ENCODE measurements at places on chromosomes 12 and 14.

- DNase-seq: no peak
These were observed 367.6 kb downstream of the RPS29 start for GRCh38 chr14:49218436-49219092.

- no peak for DNase-seq
These were observed 156.8 kb downstream of the PHETA1 start for GRCh38 chr12:111211910-111212757.

DNA sequence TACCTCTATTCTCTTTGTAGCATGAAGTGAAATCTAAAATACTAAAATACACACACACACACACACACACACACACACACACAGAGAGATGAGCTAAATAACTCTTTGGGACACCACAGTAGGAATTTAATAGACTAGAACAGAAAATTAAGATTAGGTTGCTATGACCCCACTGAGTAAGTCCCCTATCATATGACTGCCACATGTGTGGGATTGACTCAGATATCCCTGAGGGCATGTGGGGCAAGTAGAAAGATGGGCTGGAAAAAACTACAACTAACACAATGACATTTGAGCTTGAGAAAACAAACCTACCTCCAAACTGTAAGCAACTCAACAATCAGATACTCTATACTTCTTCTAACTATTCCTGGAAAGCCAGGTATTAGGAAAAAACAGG is 27.0 kb downstream of the SLC25A21 start:
- no peak for DNase-seq

DNA sequence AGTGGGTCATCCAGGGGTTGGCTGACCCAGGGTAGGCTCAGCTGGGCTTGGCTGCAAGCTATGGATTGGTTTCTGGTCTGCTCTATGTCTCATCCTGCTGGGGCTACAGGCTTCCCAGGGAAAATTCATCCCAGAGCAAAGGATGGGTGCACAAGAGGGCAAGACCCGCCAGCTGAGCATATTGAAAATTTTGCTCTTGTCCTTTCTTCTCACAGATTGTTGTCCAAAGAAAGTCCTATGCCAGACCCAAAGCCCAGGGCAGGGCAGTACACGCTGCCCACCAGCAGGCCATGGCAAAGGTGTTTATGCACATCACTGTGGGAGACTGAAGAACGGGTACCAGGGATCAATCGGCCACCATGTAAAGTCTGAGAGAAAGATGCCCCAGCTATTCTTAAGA is 95.3 kb upstream of the PARP11 start:
- no peak for DNase-seq

GRCh38 chr14:21575661-21576060 is 4.2 kb downstream of the OR10G3 start:
- no peak for DNase-seq

DNA sequence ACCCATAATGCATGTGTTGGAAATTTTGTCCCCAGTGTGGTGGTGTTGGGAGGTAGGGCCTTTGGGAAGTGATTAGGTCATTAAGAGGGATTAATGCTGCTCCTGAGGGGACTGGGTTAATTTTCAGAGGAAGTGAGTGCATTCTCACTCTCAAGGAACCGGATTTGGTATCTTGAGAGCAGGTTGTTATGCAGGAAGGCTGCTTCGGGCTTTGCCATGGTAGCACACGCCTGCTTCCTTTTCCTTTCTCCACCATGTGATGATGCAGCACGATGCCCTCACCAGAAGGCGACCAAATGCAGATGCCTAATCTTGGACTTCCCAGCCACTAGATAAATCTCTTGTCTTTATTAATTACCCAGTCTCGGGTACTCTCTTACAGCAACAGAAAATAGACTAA is 257.1 kb downstream of the SSPN start:
- no peak for DNase-seq

DNA sequence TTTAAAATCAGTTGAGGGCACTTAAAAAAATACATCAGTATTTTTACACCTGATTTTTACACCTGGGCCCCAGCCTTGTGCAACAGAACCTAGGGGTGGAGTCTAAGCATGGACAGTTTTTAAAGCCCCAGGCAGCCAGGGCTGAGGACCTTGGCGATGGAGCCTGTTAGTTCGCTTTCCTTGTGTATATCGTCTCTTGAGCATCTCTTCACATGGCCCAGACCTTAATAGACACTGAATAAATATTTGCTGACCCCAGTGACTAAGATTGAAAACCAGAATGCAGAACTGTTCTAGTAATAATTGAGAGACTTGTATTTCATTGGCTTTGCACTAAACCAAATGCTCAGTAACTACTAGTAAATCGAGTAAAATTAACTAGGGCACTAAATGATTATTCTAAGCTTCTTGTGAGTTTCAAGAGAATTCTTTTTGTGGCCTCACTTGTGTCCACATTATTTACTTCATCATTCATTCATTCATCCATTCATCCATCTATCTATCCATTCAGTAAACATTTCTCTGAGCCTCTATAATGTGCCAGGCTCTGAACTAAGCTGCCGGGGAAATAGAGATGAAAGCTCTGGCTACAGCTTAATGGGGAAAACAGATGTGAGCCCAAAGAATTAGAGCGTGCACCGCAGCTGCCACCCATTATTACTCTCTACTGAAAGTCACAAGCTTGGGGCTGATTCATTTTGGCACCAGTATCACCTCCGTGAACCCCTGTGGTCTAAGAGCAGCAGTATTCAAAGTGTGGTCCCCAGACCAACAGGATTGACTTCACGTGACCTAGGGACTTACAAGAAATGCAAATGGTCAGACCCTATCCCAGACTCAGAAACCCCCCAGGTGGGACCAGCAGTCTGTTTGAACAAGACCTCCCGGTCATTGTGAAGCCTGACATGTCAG is 30.7 kb upstream of the BCL7A start:
- DNase-seq: no peak

- DNase-seq: no peak
These were observed 47.7 kb downstream of the FLRT2 start for GRCh38 chr14:85577543-85578114.

DNA sequence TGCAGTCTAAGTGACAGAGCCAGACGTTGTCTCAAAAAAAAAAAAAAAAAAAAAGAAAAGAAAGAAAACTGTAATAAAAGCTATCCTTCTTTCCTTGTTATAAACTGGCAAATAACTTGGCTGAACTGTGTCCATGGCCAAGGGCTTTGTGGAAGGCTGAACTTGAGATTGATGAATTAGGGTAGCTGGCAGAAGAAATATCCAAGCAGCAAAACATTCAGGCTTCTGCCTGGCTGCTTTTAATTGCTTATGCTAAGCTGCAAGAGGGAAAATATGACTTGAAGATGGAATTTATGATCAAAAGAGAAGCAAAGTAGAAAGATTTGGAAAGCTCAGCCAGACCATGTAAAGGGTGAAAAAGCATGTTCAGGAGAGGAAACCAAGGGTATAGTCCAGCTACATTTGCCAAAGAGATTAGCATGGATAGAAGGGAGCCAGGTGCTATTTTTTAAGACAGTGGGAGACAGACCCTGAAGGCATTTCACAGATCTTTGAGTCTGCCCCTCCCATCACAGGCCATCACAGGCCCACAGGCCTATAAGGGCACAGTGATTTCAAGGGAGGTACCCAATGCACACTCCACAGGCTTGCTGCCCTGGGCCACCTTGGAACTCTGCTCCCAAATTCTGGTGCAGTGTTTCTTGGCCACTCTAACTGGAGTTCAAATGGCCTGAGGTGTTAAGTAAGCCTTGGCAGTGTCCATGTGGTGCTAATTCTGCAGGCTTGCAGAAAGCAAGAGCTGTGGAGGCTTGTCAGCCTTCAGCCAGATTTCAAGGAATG is 226.0 kb downstream of the AEBP2 start:
- no peak for DNase-seq

- DNase-seq: no peak
These were observed 11.1 kb downstream of the DCN start for GRCh38 chr12:91171476-91171875.

- no peak for DNase-seq
These were observed 2.4 kb downstream of the CCDC177 start for GRCh38 chr14:69572030-69572840.

DNA sequence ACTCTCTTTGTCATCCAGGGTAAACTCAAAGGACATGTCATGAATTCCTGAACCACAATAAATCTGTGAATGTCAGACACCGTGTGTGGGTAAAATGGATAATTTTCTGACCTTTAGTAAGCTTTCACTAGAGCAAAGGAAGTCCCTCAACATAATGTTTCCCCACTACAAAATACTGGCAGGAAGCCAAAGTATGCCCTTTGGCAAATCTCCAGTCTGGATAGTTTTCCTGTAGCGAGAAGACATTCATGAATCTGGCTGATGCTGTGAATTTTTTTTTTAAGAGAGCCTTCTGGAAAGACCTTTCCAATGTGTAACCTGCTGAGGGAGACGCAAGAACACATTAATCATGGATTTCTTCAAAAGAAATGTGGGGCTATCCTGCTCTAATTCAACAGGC is 389.6 kb upstream of the DDHD1 start:
- DNase-seq: peak; percentile 64

DNA sequence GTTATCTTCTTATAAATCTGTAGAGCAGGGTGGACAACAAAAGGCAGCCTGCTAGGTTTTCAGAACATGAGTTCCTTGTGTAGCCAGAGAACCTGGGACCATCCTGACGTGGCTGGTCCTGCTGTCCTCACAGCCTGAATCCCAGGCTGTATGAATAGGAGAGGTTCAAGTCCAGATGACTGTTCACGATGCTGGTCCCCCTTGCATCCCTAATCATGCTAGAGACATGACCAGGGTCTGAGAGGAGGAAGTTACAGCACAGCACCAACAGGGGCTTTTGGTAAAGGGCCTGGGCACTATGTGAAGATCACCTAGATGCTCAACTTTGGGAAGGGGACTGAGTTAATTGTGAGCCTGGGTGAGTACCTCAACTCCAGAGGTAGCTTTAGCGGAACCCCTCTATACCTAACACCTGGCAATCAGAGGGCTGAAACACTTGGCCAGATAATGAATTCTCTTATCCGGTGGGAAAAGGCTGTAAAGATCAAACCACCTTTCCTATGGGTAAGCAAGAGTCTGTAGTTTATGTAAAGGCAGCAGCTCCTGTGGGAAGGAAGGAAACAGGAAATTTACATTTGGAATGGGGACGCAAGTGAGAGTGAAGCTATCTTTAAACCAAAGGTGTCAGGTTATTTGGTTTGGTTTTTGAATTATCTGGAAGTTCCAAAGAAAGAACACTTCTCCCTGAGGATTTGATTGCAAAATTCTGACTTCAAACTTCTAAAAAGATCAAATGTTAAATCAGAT is 112.8 kb downstream of the DAD1 start:
- no peak for DNase-seq

DNA sequence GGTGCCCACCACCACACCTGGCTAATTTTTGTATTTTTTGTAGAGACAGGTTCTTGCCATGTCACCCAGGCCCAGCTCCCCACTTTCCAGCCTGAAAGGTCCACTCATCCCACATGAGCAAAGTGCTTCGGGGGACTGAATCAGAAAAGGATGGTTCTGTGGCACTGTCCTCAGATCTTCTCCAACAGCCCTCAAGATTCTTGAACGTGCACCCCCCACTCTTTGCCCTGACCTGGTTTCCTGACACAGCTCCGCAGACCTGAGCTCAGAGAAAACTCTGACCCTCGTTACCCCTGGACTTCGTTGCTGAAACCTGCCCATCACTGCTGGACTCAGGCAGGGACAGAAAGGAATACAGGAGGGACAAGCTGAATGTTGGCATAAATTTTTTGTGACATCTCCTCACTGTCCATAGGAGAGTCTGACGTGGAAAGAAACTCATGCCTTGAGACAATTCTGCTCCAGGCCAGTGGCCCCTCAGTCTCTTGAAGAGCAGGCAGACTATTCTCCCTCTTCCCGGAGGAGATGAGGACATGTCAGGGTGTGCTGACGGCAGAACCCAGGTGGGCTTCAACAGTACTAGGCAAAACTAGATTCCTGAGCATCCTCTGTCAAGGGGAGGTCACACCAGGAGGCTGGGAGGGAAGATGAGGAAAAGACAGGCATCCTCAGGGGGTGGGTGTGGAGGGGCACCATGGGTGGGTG is 149.3 kb downstream of the DPF3 start:
- no peak for DNase-seq

GRCh38 chr12:87274594-87275245 is 754.5 kb downstream of the C12orf50 start:
- no peak for DNase-seq

DNA sequence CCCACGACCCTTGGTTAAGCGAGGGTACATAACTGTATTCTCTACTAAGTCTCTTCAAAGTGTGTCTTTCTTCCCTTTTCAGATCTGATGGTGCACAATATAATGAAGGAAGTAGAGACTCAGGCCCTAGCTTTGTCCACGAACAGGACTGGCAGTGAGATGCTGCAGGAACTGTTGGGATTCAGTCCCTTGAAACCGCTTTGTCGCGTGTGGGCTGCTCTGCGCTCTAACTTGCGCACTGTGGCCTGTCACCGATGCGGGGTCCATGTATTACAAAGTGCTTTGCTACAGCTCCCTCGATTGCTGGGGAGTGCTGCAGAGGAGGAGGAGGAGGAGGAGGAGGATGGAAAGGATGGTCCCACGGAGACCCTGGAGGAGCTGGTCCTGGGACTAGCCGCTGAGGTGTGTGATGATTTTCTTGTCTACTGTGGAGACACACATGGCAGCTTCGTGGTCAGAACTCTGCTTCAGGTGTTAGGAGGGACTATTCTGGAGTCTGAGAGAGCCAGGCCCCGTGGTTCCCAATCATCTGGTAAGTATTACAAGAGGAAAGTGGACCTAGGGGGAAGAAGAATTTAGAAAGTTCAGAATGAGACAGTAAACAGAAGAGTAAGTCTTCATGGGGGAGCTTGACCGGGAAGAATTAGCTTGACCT is 803 bp downstream of the NOP9 start:
- DNase-seq: no peak

- no peak for DNase-seq
These were observed 51.4 kb upstream of the OAS1 start for GRCh38 chr12:112855375-112855774.

GRCh38 chr12:84738481-84738972 is 174.1 kb downstream of the SLC6A15 start:
- DNase-seq: no peak

DNA sequence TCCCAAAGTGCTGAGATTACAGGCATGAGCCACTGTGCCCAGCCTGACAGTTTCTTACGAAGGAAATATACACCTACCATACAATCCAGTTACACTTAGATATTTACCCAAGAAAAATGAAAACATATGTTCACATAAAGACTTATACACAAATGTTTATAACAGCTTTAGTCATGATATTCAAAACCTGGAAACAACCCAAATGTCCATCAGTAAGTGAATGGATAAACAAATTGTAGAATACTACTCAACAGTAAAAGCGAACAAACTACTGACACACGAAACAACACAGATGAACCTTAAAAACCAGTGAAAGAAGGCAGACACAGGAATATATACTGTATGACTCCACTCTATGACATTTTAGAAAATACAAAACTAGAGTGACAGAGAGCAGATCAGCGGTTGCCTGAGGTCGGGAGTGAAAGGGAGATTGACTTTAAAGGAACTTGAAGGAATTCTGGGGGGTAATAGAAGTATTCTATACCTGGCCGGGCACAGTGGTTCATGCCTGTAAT is 83.6 kb downstream of the SPRING1 start:
- no peak for DNase-seq

GRCh38 chr14:28057359-28058296 is 709.0 kb upstream of the FOXG1 start:
- no peak for DNase-seq

GRCh38 chr12:1966561-1967226 is 37.6 kb downstream of the DCP1B start:
- no peak for DNase-seq

- DNase-seq: peak; percentile 87
These were observed at the start of the genes GOLT1B and RECQL for GRCh38 chr12:21501258-21502163. Gene GOLT1B (plus strand): TSS chr12:21501789. CDS start chr12:21501924, 135 bp downstream. Gene RECQL (minus strand): TSS chr12:21501635. CDS start chr12:21499570, 2,065 bp downstream.

GRCh38 chr12:92601680-92602079 is 101.1 kb upstream of the PLEKHG7 start:
- no peak for DNase-seq

Measured in ascending aorta (tissue), 2 donors.